ENCODE measurements at places on chromosomes 3 and 15. TPM values are rescaled to one million over a fixed set of nuclear protein-coding genes. Genes with fewer than 3 reads are reported as not detected.

- no peak for DNase-seq
- H3K36me3 ChIP-seq = no peaks in the 10 kb centered on the region
- H3K4me1 ChIP-seq = peaks cover 11% of the 10 kb centered on the region
These were observed 93.4 kb downstream of the ABHD5 start for GRCh38 chr3:43783987-43784639.

- H3K27ac ChIP-seq = no peak overlapping the region
- H3K4me3 ChIP-seq = no peak overlapping the region
- H3K4me1 ChIP-seq = peaks cover 12% of the 10 kb centered on the region
- no peaks in the 10 kb centered on the region for H3K36me3 ChIP-seq
- H3K27me3 ChIP-seq = no peaks in the 10 kb centered on the region
These were observed 28.7 kb downstream of the DLEC1 start for GRCh38 chr3:38067508-38068233.

- DNase-seq = no peak
- H3K36me3 ChIP-seq = no peaks in the 10 kb centered on the region
- no peak overlapping the region for H3K4me3 ChIP-seq
- H3K27me3 ChIP-seq = no peaks in the 10 kb centered on the region
- H3K27ac ChIP-seq = no peak overlapping the region
- peaks cover 53% of the 10 kb centered on the region for H3K4me1 ChIP-seq
These were observed 151.0 kb upstream of the RGMA start for GRCh38 chr15:93239993-93240392.

- H3K4me1 ChIP-seq = peaks cover 5% of the 10 kb centered on the region
- no peaks in the 10 kb centered on the region for H3K27me3 ChIP-seq
- no peak overlapping the region for H3K4me3 ChIP-seq
These were observed 218.5 kb upstream of the CNTN3 start for GRCh38 chr3:74832925-74833324.

The SPINK8 gene
- total RNA-seq = not detected

DNA sequence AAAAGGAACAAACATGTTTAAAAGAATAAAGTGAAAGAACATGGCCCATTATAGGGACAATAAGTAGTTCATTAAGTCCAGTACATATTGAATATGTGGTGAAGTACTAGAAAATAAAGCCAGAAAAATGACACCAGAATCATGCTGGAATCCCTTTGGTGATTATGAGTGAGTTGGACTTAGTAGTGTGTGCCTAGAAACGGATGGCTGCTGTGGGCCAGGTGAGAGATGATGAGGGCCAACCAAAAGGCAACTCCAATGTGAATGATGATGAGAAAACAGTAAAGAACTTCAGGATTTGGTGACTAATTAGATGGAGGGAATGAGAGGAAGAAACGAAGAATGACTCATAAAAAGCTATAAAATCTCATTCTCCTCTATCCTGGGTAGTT lies 3.3 kb downstream of the CRYGS start:
- H3K4me3 ChIP-seq = no peak overlapping the region
- no peak for DNase-seq
- H3K27me3 ChIP-seq = no peaks in the 10 kb centered on the region
- H3K4me1 ChIP-seq = peaks cover 9% of the 10 kb centered on the region
- H3K36me3 ChIP-seq = no peaks in the 10 kb centered on the region
- H3K27ac ChIP-seq = no peak overlapping the region

The EIF4E3 gene
- total RNA-seq = 6.3 TPM

Data from neural progenitor cell (in vitro differentiated cells).